ENCODE measurements at places on chromosomes 2 and 18.

DNA sequence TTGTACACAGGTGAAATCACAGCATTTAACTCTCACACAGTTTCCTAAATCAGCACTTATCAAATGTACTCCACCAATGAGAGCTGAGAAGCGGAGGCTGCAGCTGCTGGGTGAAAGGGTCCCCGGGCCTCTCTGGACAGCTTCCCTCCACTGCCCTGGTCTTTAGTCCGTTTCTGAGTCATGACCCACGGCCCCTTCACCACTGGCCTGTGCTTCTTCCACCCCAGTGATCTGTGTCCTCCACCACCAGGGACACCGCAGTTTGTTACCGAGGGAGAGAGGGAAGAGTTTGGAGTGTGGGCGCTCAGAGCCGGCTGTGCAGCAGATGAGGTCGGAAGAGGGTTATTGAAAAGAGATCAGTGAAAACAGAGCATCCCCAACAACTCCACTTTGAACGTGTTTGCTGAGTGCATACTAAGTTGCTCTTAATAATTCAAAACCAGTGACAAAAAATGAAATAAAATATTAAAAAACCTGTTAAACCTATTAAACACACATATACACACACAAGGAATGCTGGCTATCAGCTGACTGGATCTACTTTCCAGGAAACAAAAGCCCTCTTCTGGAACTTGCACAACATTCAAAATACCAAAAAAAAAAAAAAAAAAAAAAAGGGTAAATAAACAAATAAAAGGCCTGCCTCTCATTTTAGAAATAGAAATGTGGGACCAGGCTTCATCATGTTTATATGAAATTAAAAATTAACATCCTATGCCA lies 54.1 kb downstream of the PXDN start:
- DNase-seq, result no peak

- peak; percentile 83 for DNase-seq
Measured at GRCh38 chr2:173033084-173033483, 42.6 kb upstream of the MAP3K20 start.

GRCh38 chr18:44678725-44679055 lies 2.0 kb upstream of the SETBP1 start:
- no peak for DNase-seq

DNA sequence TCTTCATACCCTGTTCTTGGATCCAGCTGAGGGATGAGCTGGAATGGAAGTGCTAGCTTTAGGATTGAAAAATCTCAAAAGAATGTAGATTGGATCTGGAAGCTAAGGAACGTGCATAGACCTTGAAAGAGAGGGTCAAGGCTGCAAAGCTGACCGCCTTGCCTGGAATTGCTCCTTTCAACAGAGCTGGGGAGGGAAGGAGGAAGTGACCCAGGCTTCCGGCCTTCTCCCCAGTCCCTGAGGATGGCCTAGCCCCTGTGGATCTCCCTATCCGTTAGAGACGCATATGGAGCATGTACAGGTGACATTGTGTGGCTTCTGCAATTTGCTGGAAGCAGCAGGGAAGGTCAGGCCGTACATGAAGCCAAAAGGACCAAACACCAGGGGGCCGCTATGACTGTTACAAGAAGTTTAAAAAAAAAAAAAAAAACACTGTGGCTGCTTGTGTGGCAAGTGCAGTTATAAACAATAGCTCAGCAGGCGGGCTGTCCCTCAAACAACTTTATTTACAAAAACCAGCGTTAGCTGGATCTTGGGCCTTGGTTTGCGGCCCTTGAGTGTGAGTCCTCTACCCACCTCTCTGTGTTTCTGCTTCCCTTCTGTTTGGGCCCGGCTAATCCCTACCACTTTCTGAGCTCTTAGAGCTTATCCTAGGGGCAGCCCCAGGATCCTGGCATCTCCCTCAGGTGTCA lies 227.6 kb downstream of the SEPTIN10 start:
- no peak for DNase-seq

DNA sequence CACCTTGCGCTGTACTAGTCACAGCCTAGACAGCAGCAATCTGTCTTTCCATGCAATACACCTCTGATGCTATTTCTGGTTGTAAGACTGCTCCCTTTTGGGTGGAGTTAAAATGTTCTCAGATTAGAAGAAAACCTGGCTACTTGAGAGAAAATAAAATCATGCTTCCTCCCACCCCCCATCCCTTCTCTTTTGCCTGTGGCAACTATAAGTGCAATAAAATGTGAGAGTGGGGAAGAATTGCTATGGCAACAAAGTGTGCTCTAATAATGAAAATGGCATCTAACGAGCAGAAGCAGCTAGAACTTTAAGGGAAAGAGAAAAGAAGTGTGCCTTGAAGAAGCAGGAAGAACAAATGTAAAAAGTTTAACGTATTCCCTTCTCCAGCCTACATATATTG lies 464.2 kb upstream of the FSHR start:
- no peak for DNase-seq

- no peak for DNase-seq
Measured at GRCh38 chr2:866009-866680, 84.5 kb upstream of the SNTG2 start.

- DNase-seq, result no peak
Measured at GRCh38 chr2:18855027-18855426, 265.7 kb upstream of the NT5C1B start.

DNA sequence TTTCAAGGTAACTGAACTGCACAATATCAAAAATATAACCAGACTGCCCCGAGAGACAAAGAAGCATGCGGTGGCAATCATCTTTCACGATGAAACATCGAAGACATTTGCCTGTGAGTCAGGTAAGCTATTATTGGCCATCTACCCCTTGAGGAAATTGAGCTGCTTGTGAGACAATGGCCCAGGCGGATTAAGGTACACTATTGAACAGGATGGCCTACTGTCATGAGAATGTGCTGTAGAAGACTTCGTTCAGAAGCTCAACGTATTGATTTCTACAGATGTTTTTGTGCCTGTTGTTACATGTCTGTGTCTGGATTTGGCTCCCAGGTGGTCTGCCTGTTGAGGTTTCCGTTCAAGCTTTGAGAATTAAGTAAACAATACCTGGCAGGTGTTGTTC lies 198.7 kb downstream of the DOK6 start:
- DNase-seq, result no peak

DNA sequence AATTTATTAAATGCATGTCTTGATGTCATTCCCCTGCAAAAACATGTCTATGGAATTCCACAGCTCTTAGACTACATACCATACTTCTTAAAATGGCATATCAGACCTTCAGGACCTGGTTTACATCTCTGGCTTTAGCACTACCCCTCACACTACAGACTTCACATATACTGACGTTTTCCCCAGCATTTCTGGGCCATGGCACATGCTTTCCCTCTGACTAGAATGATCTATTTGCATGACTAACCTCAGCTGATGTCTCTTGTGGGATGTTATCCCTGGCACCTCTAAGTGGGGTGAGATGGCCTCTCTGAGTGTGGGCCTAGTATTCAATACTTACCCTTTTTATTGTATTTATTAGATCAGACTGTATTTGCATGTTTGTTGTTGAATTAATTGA lies 381.6 kb downstream of the ERBB4 start:
- peak; percentile 76 for DNase-seq

- no peak for DNase-seq
Measured at GRCh38 chr2:5315512-5315911, 376.7 kb upstream of the SOX11 start.

GRCh38 chr2:136005462-136006196 lies 20.2 kb upstream of the DARS1 start:
- no peak for DNase-seq

DNA sequence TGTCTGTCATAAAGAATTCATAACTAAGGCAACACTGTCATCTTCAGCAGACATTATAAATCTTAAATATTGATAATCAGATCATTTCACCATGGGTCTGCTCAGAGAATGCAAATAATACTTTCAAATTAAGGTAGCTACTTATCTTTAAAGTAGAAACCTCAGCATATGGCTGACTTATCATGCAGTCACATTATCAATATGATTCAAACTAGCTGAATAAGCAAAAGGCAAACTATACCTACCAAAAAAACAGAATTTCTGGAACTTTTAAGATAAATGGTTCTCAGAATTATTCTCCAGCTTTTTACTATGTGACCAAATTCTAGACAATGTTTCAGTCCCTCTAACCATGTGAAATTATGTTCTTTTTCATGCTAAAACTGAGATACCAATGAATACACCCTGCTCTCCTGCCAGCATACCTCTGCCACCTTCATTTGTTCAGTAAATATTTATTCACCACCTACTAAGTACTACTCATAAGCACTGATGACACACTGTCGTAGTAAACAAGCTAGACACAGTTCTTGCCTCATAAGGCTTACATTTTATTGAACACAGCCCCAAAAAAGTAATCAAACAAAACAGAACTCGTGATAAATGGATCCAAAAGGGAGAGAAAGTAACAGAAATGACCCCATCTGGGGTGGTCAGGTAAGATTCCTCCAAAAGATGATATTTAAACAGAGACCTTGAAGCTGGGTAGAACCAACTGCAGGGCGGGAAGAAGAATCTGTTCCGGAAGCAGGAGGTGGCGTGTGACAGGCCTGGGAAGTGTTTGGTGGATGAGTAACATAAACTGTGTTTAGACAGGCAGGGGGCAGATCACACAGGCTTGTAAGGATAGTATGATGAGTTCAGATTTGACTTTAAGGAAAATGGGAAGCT lies 17.7 kb downstream of the SPIRE1 start:
- peak; percentile 66 for DNase-seq

- no peak for DNase-seq
Measured at GRCh38 chr2:215104226-215104625, 34.2 kb downstream of the ABCA12 start.

GRCh38 chr2:99504844-99505584 lies 15.2 kb upstream of the REV1 start:
- DNase-seq, result no peak

GRCh38 chr2:151630372-151630771 lies 103.9 kb downstream of the NEB start:
- DNase-seq, result no peak

- DNase-seq, result no peak
Measured at GRCh38 chr2:71897137-71897480, 250.6 kb downstream of the CYP26B1 start.

DNA sequence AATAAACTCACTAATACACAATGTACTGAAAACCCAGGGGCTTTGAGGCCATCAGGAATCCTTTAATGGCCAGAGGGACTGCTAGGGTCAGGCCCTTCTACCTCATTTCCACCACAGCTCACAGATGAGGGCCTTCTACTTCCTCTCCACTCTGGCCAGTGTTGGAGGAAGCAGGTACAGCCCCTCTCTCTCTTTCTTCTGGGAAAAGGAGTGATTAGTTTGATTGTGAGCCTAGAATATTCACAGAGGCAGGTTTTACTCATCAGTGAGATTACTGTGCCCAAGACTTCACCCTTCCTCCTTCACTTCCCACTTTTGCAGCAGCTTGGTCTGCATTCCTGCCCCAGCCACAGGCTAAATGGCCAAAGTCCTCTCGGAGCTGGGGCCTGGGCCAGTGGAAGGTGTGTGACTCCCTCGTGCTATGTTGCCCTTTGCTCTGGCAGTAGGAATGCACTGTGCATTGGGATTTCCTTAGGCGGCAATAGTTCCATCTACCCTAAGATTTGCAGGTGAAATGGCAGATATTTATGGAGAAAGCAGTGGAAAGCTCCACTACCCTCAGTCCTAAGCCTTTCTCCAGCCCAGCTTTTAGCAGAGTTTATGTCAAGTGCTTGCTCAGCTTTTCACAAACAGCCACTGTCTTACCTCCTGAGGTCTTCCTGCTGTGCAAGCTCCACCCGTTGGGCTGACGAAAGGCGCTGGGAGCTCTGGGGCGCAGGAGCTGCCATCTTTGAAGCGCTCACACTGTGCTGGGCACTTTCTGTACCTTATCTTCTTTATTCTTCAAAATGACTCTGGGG lies 36.2 kb upstream of the YES1 start:
- no peak for DNase-seq

GRCh38 chr18:3709205-3709604 lies 259.2 kb downstream of the TGIF1 start:
- peak; percentile 24 for DNase-seq

- DNase-seq, result peak; percentile 19
Measured at GRCh38 chr18:21820033-21820810, 79.6 kb downstream of the MIB1 start.

GRCh38 chr2:238238311-238238765 lies 1.5 kb downstream of the HES6 start:
- no peak for DNase-seq

- peak; percentile 60 for DNase-seq
Measured at GRCh38 chr2:37582481-37583220, 88.8 kb downstream of the CDC42EP3 start.

GRCh38 chr2:55014962-55015939 lies 35.0 kb downstream of the RTN4 start:
- DNase-seq, result peak; percentile 78
